Motor neuron (in vitro differentiated cells): ENCODE measurements at places on chromosomes 7 and 10. TPM values are rescaled to one million over a fixed set of nuclear protein-coding genes. Genes with fewer than 3 reads are reported as not detected.

GPRIN2 gene
- total RNA-seq: 0.36 TPM in 1 of 2 replicates, not detected in the other

CPVL gene
- 25.3 and 27.0 TPM in 2 replicates for total RNA-seq

CRTAC1 gene
- 0.27 and 0.77 TPM in 2 replicates for total RNA-seq

CNOT4 gene
- 21.6 and 22.8 TPM in 2 replicates for total RNA-seq

CACNA2D1 gene
- 46.9 and 64.7 TPM in 2 replicates for total RNA-seq

CLRN3 gene
- total RNA-seq: not detected in 2 replicates

IFIT2 gene
- 0.23 and 0.29 TPM in 2 replicates for total RNA-seq

AGAP5 gene
- total RNA-seq: 2.0 and 3.8 TPM in 2 replicates

WIPF3 gene
- 4.7 and 5.4 TPM in 2 replicates for total RNA-seq

STEAP2 gene
- total RNA-seq: 10.7 and 12.8 TPM in 2 replicates

CELF2 gene
- total RNA-seq: 14.5 and 15.8 TPM in 2 replicates

CCL24 gene
- not detected in 2 replicates for total RNA-seq

AGMO gene
- 0.38 and 1.0 TPM in 2 replicates for total RNA-seq

PLAC9 gene
- 0.50 TPM in 1 of 2 replicates, not detected in the other for total RNA-seq

MYL10 gene
- not detected in 2 replicates for total RNA-seq

OR2A1 gene
- total RNA-seq: 0.09 and 0.13 TPM in 2 replicates

CLDN3 gene
- total RNA-seq: 1.1 and 1.5 TPM in 2 replicates

ZNF32 gene
- 41.3 and 42.6 TPM in 2 replicates for total RNA-seq

CAMK1D gene
- total RNA-seq: 9.5 and 11.6 TPM in 2 replicates

GCK gene
- total RNA-seq: 3.1 and 3.7 TPM in 2 replicates

NOS3 gene
- 3.2 and 4.0 TPM in 2 replicates for total RNA-seq

CTAGE15 gene
- 0.11 and 0.69 TPM in 2 replicates for total RNA-seq

WDR86 gene
- total RNA-seq: 0.43 and 0.56 TPM in 2 replicates

FKBP6 gene
- total RNA-seq: 0.47 and 0.58 TPM in 2 replicates

ARHGEF5 gene
- 0.57 and 0.74 TPM in 2 replicates for total RNA-seq

VENTX gene
- 0.16 TPM in 1 of 2 replicates, not detected in the other for total RNA-seq

TMEM26 gene
- total RNA-seq: 0.67 and 0.71 TPM in 2 replicates
